Chondrocyte (in vitro differentiated cells): ENCODE measurements at places on chromosomes 5 and 9. TPM values are rescaled to one million over a fixed set of nuclear protein-coding genes. Genes with fewer than 3 reads are reported as not detected.
A peak's percentile ranks its signal among the peaks of the same experiment; 100 is the strongest.

DNA sequence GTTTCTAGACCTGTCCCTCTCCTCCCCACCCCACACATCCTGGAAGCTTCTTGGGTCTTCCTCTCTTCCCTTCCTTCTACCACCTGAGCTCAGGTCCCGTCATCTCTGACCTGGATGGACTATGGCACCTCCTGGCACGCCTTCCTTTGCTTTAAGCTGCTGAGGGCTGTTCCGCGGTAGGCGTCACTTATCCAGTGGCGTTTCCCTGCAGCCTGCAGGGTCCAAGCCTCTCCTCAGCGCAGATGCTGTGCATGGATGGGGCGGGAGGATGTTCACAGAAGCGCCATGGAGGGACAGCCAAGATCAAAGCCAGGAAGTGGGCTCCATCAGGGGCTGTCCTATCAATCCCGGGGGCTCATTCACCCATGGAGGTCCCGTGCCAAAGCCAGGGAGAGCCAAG, 23.8 kb upstream of the CNOT6 start:
- DNase-seq, result peak; percentile 62

- no peak for DNase-seq
These were observed 37.6 kb downstream of the ANKRD33B start for GRCh38 chr5:10601246-10602030.

GRCh38 chr9:21440139-21440538, at the start of gene IFNA1:
Gene IFNA1, plus strand, starts transcription at chr9:21440439. Its CDS starts 69 bp downstream, at chr9:21440508.
- DNase-seq, result no peak

Gene IL9
- total RNA-seq, result not detected in 3 replicates

Gene ZNF366
- not detected in 3 replicates for total RNA-seq
